ENCODE measurements at places on chromosomes 12 and 14. TPM values are rescaled to one million over a fixed set of nuclear protein-coding genes. Genes with fewer than 3 reads are reported as not detected.

DNA sequence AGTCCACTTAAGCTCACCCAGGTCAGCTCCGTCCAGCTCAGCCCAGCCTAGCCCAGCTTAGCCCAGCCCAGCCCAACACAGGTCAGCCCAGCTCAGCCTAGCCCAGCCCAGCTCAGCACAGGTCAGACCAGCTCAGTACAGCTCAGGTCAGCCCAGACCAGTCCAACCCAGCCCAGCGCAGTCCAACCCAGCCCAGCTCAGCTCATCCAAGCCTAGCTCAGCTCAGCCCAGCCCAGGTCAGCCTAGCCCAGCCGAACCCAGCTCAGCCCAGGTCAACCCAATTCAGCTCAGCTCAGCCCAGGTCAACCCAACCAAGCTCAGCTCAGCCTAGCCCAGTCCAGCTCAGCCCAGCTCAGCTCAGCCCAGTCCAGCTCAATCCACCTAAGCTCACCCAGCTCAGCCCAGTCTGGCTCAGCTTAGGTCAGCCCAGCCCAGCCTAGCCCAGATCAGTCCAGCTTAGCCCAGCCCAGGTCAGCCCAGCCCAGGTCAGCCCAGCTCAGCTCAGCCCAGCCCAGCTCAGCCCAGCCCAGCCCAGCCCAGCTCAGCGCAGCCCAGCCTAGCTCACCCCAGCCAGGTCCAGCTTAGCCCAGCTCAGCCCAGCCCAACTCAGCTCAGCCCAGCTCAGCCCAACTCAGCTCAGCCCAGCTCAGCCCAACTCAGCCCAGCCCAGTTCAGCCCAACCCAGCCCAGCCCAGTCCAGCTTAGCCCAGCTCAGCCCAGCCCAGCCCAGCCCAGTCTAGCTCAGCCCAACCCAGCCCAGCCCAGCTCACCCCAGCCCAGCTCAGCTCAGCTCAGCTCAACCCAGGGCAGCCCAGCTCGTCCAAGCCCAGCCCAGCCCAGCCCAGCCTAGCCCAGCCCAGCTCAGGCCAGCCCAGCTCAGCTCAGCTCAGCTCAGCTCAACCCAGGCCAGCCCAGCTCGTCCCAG is 184.0 kb downstream of the TMEM121 start:
- H3K4me3 ChIP-seq = no peak overlapping the region
- peak overlapping the region; percentile 80 for H3K27ac ChIP-seq
- DNase-seq = peak; percentile 59
- H3K36me3 ChIP-seq = peaks cover 8% of the 10 kb centered on the region
- H3K27me3 ChIP-seq = no peaks in the 10 kb centered on the region
- H3K4me1 ChIP-seq = peaks cover 31% of the 10 kb centered on the region

DNA sequence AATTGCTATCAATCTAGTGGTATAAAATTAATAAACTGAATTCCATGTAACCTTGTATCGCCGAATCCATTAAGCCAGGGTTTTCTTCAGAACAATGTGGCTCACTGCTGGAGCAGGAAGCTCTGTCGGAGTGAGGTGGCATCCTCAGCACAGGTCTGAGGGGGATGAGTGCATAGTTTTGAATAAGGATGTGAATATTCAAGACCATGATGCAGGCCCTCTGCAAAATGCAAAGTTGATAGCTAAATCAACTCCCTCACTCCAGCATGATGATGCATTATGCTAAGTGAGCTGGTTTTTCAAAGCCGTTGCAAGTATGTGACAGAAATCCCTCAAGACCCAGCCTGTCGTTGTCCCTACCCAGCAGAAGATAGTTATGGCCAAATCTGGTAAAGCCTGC is 53.0 kb downstream of the TRIM9 start:
- no peaks in the 10 kb centered on the region for H3K36me3 ChIP-seq
- DNase-seq = no peak
- H3K27me3 ChIP-seq = no peaks in the 10 kb centered on the region
- peaks cover 7% of the 10 kb centered on the region for H3K4me1 ChIP-seq

Gene TTC5
- 37.5 TPM for total RNA-seq

GRCh38 chr14:44109036-44109435 is 398.0 kb downstream of the FSCB start:
- no peak overlapping the region for H3K4me3 ChIP-seq
- H3K4me1 ChIP-seq = no peaks in the 10 kb centered on the region
- no peak for DNase-seq
- H3K27me3 ChIP-seq = no peaks in the 10 kb centered on the region
- H3K36me3 ChIP-seq = no peaks in the 10 kb centered on the region
- no peak overlapping the region for H3K27ac ChIP-seq

DNA sequence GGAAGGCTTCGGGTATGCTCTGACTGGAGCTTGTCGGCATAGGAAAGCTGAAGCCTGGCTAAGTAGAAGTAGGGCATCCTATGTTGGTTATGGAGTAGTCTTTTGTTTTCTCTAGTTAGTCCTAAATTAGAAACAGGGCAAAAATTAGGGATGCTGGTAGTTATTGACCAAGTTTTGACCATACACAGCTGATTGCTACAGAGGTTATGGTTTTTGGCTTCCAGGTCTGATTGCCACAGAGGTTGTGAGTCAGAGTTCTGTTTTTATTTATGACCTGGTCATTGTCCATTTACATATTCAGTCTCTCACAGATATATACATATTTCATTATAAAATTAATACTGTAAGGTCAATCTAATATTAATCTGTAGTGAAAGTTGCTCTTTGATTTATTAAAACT is 219.2 kb downstream of the FSCB start:
- no peaks in the 10 kb centered on the region for H3K36me3 ChIP-seq
- H3K27ac ChIP-seq = no peak overlapping the region
- H3K4me1 ChIP-seq = no peaks in the 10 kb centered on the region
- H3K4me3 ChIP-seq = no peak overlapping the region
- no peak for DNase-seq

Gene EIF2B2
- 31.1 TPM for total RNA-seq

DNA sequence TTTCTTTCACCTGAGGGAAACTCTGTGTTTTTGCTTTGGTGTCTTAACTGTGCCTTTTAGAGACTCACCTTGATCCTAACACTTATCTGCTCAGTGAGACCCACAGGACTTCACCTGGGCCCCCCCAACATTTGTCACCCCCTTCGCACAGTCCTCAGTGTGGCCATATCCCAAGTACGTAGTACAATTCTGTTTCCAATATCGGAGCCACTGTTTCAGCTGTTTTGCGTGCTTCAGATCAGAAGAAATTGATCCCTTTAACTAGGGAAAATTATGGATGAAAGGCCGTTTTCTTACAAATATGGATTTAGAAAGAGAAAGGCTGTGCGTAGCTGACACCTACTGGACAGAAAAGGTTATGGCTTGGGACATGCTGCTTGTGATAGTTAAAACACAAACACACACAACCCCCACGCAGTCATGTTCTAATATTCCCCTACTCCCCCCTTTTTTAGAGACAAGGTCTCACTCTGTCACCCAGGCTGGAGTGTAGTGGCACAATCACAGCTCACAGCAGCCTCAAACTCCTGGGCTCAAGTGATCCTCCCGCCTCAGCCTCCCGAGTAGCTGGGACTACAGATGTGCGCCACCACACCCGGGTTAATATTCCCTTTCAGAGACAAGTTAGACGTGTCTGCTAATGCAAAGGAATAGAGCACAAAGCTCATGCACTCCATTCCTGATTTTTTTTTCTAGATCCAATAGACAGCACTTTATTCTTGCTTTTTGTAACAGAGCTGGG is 3.6 kb upstream of the SLC7A8 start:
- peaks cover 17% of the 10 kb centered on the region for H3K4me1 ChIP-seq
- no peak overlapping the region for H3K4me3 ChIP-seq

Gene NELL2
- total RNA-seq = 0.39 TPM

DNA sequence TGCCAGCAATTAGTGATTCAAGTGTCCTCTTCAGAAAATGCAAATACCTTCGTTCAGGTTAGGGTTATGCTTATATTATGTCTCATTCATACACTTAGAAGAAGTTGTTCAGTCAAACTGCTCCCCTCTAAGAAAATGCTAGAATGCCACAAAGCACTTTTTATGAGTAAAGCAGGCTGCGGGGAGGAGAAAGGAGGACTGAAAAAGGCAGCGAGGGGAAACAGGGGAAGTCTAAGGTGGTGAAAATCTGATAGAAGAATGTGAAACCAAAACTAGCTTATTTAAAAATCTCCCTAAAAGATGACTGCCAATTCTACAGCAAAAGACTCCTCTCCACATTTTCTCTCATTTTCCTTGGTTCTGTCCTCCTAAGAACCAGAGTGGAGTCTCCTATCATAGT is 70.1 kb downstream of the PRKD1 start:
- H3K36me3 ChIP-seq = no peaks in the 10 kb centered on the region
- DNase-seq = peak; percentile 55
- no peak overlapping the region for H3K4me3 ChIP-seq
- peaks cover 9% of the 10 kb centered on the region for H3K4me1 ChIP-seq
- H3K27me3 ChIP-seq = no peaks in the 10 kb centered on the region
- peak overlapping the region; percentile 19 for H3K27ac ChIP-seq

- H3K36me3 ChIP-seq = no peaks in the 10 kb centered on the region
- H3K27ac ChIP-seq = no peak overlapping the region
- no peak for DNase-seq
- H3K27me3 ChIP-seq = no peaks in the 10 kb centered on the region
- no peak overlapping the region for H3K4me3 ChIP-seq
Measured at GRCh38 chr12:5525783-5526367, 94.0 kb downstream of the NTF3 start.

- H3K27me3 ChIP-seq = peaks cover 8% of the 10 kb centered on the region
- H3K4me1 ChIP-seq = peaks cover 10% of the 10 kb centered on the region
- no peak overlapping the region for H3K4me3 ChIP-seq
- no peak overlapping the region for H3K27ac ChIP-seq
Measured at GRCh38 chr12:106901276-106901675, 54.4 kb upstream of the TMEM263 start.

GRCh38 chr14:37034410-37035285 is 137.8 kb downstream of the SLC25A21 start:
- H3K4me3 ChIP-seq = no peak overlapping the region
- no peaks in the 10 kb centered on the region for H3K27me3 ChIP-seq
- no peaks in the 10 kb centered on the region for H3K4me1 ChIP-seq
- DNase-seq = no peak
- H3K36me3 ChIP-seq = no peaks in the 10 kb centered on the region

Gene TSPAN9
- 0.49 TPM for total RNA-seq

All from B cell (primary cell).